ENCODE measurements at places on chromosomes 5 and 9.

DNA sequence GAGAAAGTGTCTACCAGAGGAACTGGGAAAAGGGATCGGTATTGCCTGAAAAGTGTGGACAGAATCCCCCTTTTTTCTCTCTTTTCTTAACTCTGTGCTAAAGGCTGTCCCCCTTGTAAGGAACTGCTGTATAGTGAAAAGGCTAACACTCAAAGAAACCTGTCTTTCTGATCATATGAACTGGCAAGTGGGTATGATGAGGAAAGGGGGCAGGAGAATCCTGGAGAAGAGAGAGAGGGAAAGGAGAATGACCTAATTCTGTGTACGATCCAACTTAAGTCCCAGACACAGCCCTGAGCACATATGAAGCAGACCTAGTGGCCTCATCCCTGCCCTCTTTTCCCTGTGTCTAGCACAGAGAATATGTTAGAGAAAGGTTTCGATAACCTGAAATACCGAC lies 967 bp downstream of the ANKRD31 start:
- peak; percentile 57 for DNase-seq

DNA sequence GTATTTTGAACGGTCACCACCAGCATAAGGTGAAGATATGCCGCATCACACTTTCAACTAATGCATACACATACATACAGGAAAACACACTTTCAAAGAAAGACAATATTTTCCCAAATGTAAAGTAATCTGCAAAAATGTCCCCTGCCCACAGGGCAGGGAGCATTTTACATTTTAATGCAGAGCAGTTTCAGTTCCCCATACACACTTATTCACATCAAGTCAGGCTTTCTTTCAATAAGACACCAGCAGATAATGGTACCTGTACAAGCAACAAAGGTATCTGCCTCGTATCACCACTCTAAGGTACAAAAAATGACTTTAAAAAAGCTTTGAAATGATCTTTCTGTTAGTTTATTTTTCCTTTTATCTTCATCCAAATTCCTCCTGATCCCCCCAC lies 247.1 kb upstream of the CCNG1 start:
- DNase-seq, result no peak

- no peak for DNase-seq
Observed at GRCh38 chr5:94793113-94793815, 174.8 kb downstream of the SLF1 start.

DNA sequence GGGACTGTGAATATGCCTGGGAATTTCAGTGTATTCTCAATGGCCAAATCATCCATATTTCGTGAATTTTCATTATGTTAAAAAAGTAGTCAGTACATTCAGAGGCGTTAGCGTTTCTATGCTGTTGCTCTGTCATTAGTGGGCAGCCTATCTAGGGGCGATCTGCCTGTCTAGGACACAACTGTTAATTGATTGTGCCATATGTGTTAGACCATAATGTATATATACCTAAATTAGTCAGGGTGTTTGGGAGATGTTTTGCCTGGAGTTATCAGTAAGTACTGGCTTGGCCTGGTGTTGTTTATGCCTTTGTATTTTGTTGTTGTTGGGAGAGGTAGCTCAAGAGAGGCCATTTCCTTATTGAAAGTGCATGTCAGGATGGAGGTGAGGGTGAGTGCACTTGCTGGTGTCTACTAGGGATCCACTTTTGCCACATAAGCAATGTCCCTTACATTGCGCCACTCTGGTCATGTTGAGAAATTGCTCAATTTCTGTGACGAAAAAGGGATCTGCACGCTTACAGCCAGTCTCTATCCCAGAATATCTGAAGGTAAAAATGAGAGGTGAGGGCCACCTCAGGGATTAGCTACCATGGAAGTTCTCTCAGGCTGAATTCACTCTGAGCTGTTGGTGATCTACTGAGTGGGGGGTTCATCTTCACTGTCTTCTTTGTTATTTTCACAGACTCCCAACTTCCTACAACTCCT lies 123.3 kb downstream of the ST8SIA4 start:
- no peak for DNase-seq

DNA sequence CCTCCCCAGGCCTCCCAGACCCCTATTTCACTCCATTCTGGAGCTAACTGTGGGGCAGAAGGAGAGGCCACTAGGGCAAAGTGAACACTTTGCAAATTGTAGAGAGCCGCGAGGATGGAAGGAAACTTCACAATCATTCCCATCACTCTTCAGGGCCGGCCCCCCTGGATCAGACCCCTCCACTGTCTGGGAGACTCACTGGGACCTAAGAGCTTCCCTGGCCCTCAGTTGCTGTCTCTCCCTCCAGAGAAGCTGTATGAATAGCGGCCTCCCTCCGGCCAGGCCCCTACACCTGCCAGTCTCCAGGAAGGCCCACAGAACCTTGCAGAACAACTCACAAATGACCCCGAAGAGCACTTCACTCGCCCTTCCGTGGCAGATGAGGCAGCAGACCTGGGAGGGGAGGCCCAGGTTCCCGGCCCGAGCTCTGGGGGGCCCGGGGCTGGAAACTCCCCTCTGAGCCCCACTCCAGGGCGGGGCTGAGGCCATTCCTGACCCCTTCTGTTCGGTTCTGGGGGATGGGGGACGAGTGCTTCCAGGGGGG lies 141.9 kb upstream of the IER5L start:
- no peak for DNase-seq

- DNase-seq, result no peak
Observed at GRCh38 chr5:93580063-93580926, 724 bp downstream of the NR2F1-AS1 start.

DNA sequence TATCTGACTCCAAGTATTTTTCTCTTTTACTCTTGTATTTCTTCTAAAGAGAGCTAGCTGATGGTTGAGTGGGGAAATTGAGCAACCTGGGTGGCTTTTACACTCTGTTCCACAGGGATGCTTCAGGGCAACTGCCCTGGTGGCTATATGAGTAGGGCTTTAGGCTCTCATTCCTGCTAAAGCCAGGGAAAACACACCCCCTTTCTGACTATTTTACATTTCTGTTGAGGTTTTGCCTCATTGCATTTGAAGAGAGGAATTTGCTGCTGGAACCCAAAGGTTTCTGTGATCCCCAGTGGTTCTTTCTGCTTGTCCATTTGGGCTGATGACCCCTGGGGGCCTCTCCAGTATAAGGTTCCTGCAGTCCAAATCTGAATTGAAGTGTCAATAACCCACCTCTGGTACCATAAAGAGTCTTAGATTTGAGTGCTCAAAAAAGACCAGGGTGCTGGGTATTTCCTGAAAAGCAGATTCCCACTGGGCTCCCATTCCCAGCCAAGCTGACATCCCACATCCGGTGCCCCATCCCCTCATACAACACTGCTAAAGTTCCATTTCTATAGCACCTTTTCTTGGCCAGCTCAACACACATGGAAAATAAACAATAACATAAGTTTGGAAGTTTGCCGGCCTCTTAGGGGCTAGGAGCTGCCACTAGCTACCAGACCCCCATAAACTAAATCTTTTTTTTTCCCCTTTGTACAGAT lies 59.5 kb downstream of the PAPPA start:
- no peak for DNase-seq

GRCh38 chr9:93475856-93476255 lies 22.5 kb upstream of the FAM120AOS start:
- DNase-seq, result no peak

GRCh38 chr9:128706671-128707381 lies 4.5 kb downstream of the PKN3 start:
- no peak for DNase-seq

DNA sequence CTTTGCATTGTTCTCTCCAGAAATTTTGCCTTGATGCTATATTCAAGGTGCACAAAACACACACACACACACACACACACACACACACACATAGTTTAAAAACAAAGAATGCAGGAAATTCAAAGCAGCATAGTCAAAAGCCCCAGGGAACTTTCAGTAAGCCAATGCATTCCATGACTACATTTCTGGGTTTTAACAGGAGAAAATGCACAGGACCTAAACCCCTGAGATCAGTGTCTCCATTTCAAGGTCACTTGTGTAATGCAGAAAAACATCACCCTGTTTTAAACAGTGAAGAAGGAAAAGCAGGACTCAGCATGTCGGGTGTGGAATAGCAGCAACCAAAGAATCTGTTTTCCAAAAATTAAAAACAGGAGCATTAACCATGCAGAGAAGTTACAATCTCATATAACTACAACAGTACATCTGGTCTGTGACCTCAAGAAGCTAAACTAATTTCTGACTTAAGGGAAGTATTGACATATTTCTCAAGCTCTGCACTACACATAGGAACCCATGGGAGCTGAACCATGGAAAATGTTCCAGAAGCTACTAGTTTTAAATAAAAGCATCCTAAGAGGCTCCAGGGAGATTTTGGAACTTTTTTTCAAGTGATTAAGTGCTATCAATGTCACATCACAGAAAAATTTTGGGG lies 296.7 kb downstream of the HINT1 start:
- DNase-seq, result no peak

GRCh38 chr9:10387282-10387681 lies 225.5 kb downstream of the PTPRD start:
- DNase-seq, result no peak

DNA sequence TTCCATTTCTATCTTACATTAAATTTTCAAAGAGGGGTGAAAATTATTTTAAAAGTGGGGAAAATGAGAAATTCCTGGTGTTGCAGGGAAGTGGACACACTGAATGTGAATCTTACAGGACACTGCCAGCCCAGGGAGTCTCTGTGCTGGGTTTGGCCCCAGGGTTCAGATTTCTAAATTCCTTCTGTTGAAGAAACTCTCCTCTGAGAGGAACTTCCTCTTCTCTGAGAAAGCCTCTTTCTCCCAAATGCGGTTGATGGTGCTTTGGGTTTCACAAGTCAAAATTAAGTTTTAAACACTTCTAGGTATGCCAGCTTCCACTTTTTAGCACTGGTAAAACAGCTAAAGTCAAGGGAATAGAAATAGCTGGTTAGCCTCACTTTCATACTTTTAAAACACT lies 317.9 kb upstream of the ITGA1 start:
- no peak for DNase-seq

GRCh38 chr5:88806338-88806737 lies 76.6 kb downstream of the MEF2C start:
- no peak for DNase-seq

GRCh38 chr5:143334903-143335302 lies 68.6 kb downstream of the NR3C1 start:
- no peak for DNase-seq

DNA sequence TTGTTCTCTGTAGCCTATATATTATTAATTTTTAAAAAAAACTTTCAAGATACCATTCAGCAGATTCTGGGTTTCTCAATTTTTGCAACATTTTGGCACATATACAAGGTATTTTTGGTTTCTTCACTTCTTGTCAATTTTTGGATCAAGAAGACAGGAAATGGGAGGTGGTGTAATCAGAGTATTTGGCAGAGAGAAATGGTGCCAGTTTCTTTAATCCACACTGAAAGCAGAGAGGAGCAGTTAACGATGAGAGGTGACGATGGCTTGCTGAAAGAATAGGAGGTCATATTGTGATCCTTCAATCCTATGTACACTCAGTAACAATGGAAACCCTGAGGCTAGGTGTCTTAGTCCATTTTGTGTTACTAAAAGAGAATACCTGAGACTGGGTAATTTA lies 16.4 kb downstream of the NNT start:
- no peak for DNase-seq

- peak; percentile 9 for DNase-seq
Observed at GRCh38 chr5:123157791-123158581, 68.9 kb downstream of the PRDM6 start.

DNA sequence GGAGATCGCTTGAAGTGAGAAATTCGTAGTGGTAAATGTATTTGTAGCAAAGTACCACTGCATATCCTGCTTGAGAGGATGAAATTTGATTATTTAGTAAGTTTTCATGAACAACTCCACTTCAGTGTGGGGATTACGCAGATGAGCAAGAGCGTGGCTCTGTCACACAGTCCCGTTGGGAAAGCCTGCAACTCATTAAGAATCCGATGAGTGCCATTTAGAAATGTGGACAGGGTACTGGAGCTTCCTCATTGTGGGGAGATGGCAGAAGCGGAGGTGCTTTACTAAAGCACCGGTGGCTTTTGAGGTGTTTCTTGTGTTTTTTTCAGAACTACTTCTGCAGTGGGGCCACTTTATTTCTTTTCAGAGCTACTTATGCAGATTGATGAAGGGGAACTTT lies 1.4 kb downstream of the TJP2 start:
- DNase-seq, result no peak

DNA sequence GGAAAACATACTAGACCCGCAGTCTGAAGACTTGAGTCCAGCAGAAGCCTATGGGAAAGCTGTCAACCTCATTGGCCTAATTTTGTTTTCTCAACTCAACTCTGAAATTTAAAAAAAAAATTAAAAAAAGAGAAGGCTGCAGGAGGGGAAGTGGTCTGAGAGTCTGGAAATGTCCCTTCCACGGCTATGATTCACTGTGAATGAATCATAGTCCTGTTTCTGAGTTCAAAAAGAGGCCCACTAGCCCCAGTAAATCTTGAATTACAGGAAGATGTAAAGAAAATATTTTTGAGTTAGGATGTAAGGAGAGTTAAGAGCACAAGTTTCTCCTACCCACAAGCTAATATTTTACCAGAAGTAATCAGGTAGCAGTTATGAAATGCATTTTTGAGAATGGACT lies 565.5 kb upstream of the DMAC1 start:
- peak; percentile 1 for DNase-seq

- DNase-seq, result peak; percentile 81
Observed at GRCh38 chr9:128702949-128703615, 779 bp downstream of the PKN3 start.

GRCh38 chr5:98816582-98817222 lies 43.2 kb downstream of the RGMB start:
- no peak for DNase-seq

- no peak for DNase-seq
Observed at GRCh38 chr5:159781626-159782157, 134.6 kb upstream of the ADRA1B start.

DNA sequence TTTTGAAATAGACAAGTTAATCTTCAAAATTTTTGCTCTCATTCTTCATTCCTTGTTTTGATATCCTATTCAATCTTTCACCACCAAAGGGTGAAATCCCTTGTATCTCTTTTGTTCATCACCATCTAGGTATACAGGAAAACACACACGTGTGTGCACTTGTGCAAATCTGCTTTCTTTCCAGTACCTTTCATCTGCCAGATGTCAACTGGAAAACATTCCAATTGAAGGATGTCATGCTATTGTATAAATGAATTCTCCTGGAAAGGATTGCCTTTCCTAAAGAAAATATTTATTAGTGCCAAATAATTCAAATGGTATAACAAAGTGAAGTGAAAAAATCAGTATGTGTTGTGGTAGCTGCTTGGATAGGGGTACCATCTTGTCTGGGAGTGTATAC lies 123.7 kb downstream of the RANBP17 start:
- DNase-seq, result no peak

DNA sequence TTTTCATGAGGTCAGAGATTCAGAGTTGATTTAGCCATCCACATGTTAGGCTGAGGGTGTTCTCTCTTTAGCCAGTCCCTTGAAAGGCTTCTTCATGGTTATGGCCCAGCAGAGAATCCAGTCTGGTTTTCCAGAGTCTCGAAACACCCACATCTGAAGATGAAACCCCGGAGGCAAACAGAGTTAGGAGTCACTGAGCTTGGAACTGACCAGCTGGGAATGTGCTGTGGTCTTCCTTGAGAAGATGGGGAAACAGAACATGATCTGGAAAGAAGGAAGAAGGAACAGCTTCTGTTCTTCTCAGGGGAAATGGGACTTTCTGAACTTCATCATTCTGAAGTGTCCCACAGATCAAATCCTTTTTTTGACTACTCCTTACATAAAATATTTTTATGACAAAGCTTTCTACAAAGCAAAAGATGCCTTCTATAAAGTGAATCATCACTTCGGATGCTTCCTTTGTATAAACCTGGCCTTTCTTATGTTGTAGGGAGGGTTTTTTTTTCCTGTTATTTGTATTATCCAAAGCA lies 45.4 kb downstream of the ZNF618 start:
- no peak for DNase-seq

- no peak for DNase-seq
Observed at GRCh38 chr5:156482818-156483217, 155.9 kb downstream of the SGCD start.

GRCh38 chr9:93139365-93140182 lies 5.5 kb upstream of the NINJ1 start:
- DNase-seq, result no peak

All from RKO (cell line).